Mesothelial cell of epicardium (in vitro differentiated cells): ENCODE measurements at places on chromosomes 7 and 10.
A peak's percentile ranks its signal among the peaks of the same experiment; 100 is the strongest.

- DNase-seq, result no peak
Measured at GRCh38 chr10:15439341-15439842, 68.3 kb upstream of the FAM171A1 start.

GRCh38 chr7:105675934-105676371, 94.7 kb upstream of the EFCAB10 start:
- DNase-seq, result no peak

DNA sequence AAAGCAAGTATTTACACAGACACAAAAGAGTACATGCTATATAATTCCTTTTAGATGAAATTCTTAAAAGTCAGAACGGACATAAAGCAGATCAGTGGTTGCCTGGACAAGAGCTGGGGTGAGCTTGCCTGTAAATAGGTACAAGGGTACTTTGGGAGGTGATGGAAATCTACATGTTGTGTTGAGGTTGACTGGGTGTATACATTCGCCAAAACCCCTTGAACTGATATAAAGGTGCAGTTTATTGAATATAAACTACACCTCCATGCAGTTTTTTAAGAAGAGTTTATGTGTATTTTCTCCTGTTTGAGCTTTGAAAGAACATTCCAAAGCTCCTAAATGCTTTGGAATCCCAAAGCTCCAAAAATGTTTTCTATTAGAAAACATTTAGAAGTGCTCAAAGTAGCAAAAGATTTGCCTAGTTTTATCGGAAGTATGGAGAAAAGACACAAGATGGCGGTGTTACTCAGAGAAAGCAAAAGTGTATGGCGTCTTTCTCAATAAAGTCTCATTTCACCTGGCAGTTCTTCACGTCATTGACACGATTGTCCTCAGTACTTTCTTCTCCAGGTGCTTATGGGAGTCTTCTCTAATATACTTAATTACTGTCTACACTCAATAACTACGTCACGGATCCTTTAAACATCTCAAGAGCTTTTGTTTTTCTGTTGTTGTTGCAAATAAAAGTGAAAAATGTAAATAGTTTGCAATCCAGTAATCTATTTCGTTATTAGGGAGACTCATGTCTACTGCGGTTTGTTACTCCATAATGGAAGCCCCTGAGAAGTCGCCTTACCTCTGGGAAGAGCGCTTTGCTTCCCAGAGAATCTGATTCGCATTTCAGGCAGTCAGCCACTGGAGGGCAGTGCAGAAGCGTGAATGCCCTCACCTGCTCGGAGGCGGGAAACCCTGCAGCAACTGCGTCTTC, 14.7 kb upstream of the SEC61G start:
- DNase-seq, result peak; percentile 82

DNA sequence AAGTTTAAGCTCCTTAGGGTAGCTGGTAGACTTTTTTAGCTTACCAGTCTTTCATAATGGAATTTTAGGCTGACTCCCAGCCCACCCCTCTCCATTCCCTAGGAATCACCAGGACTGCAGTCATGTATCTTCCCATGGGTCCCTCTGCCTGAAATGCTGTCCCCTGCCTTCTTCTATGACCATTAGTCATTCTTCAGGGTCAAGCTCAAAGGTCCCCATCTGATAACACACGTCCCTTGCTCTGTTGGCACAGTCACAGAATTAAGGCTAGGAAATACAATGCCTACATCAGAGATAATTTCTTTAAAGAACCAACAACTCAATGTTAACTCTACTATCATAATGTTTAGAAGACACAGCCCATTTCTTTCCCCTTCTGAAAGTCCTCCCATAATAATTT, 140.6 kb downstream of the RAPGEF5 start:
- no peak for DNase-seq

DNA sequence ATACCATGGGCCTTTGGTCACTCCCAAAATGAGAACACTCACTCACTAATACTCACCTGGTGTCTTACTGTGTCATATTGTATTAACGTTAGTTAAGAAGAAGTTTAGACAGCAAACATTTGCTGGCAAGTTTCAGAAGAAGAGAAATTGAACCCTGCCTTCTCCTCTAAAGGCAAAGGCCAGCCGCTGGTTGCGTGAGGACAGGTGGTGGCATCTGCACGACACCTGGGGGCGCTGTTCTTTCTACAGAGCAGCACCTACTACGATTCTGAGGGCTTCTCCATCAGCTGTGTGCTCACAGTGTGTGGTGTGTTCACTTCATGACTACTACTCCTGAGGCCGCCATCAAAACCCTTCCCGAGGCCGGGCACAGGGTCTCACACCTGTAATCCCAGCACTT, 17.9 kb upstream of the CLEC2L start:
- no peak for DNase-seq

DNA sequence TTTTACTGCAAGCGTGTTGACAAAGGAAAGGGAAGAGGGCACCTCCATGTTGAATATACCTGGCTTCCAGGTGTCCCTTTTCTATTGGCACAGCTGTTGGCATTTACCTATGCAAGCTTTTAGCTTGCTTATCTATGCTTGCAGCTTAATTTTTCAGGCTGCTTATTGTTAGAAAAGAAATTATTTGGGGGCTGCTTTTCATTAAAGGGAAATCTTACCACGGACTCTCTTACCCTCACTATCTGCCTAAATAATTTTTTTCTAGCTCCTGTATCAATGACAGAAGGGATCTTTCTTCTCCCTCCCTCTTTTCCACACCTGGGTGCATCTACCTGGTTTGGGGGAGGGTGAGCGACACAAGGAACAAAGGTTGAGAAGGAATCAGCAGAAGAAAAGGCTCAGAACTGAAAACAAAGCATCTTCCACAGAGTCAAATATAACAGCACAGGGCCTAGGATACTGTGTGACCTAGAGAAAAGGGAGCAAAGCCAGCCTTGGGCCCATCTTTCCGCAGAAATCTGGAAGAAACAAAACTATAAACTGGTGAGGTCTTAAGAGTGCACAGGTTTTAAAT, 15.2 kb upstream of the GJC3 start:
- DNase-seq, result no peak

- DNase-seq, result no peak
Measured at GRCh38 chr7:133654547-133654946, 401.7 kb downstream of the EXOC4 start.

- DNase-seq, result no peak
Measured at GRCh38 chr10:7826971-7827370, 8.7 kb downstream of the TAF3 start.
